ENCODE measurements at places on chromosomes 16 and 17.
A peak's percentile ranks its signal among the peaks of the same experiment; 100 is the strongest.

GRCh38 chr17:77704048-77704815 lies 254.3 kb upstream of the TNRC6C start:
- no peak for DNase-seq

- DNase-seq, result no peak
Observed at GRCh38 chr16:87698241-87698640, 67.5 kb downstream of the KLHDC4 start.

- no peak for DNase-seq
Observed at GRCh38 chr17:43927060-43927864, 15.0 kb downstream of the PPY start.

DNA sequence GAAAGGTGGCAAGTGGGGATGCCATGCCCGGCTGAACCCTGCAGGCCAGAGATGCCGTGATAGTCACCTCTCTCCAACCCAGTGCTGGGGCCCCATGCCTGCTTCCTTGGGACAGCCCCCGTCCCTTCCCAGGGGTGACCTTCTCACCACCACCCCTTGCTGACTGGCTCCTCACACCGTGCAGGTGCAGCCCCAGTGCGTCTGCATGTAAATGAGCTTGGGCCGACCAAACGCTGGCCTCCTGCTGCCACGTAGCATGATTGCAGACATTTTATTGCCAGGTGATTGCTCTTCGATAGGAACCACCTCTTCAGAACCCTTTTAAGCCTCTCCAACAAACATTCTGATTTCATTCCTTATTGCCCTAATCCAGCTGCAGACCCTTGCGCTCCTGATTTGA lies 32.5 kb downstream of the ASIC2 start:
- no peak for DNase-seq

DNA sequence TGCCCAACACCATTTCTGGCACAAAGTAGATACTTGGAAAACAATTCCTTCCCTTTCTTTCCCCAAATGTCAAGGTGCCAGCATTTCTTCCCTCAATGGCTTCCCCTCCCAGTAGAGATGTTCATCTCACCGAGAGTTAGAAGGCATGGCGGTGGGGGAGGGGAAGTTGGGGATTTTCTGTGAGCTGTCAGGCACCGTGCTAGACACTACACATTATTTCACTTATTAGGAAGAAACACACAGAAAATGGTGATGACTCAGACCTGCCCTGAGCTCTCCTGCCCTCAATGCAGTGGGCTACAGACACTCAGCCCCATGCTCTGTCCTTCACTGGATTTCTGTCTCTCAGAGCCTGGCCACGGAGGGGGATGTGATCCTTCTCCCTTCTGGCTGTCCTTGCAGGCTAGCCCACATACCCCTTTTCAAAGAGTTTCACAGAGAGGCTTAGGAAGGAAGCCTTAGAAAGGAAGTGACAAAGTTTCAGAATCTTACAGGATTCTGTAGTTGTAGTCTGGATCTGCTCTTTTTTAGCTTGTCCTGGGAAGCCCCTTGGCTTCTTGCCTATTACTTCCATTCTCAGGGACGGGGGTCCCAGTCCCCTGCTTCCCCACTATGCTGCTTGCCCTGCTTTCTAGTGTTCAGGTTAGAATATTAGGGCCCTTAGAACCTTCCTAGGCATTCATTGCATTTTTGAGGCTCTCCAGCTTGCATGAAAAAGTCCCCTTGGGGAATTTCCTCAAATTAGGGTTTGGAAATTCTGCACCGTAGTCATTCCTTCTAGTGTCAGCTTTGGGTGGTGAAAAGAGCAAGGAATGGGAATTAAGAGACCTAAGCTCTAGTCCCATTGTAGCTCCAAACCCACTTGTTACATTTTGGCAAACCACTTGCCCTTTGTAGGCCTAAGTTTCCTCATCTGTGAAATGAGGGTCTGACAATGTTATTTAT lies 12.2 kb upstream of the CCL5 start:
- peak; percentile 23 for DNase-seq

- no peak for DNase-seq
Observed at GRCh38 chr16:63928421-63928820, 1193.4 kb downstream of the CDH11 start.
